ENCODE measurements at places on chromosomes 1 and 21. TPM values are rescaled to one million over a fixed set of nuclear protein-coding genes. Genes with fewer than 3 reads are reported as not detected.
A peak's percentile ranks its signal among the peaks of the same experiment; 100 is the strongest.

DNA sequence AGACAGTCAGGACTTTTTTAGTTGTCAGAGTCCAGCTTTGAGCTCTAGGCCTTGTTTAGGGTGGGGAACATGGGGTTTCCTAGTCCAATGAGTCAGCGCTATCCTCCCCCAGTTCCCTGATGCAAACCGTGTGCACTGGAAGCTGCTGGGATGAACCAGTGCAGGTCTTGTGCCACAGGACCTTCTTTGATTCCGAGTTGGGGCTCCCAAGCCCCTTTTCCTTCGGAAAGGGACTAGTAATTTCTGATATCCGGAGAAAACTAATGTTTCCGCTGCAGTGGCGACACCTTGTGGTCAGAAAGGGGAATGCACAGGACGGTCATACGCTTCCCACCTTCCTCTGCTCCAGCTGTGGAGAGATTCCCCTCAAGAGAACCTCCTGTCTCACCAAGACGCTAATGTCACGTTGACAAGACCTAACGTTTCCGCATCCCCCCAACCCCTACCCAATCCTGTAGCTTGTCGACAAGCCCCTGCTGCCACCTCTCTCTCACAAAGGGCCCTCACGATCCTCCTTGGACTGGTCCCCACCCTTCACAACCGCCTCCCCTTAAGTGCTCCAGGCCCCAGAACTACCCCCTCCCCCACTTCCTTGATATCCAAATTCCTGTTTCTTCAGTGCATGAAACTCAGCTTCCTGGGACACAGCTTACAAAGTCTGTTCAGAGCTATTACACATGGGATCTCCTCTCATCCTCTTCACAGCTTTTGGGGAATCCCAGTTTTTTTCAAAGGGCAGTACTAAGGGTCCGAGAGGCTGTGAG lies 30.9 kb downstream of the GPA33 start:
- peaks cover 14% of the 10 kb centered on the region for H3K4me1 ChIP-seq
- DNase-seq = peak; percentile 79
- no peaks in the 10 kb centered on the region for H3K36me3 ChIP-seq

- peaks cover 7% of the 10 kb centered on the region for H3K36me3 ChIP-seq
- H3K4me1 ChIP-seq = peaks cover 5% of the 10 kb centered on the region
- no peak overlapping the region for H3K27ac ChIP-seq
- no peak for DNase-seq
- H3K4me3 ChIP-seq = no peak overlapping the region
These were observed 92.0 kb downstream of the DENND1B start for GRCh38 chr1:197683280-197683679.

GRCh38 chr21:42343556-42343955 lies 7.2 kb downstream of the TFF2 start:
- no peak overlapping the region for H3K4me3 ChIP-seq
- no peaks in the 10 kb centered on the region for H3K27me3 ChIP-seq
- peaks cover 9% of the 10 kb centered on the region for H3K4me1 ChIP-seq
- no peaks in the 10 kb centered on the region for H3K36me3 ChIP-seq
- H3K27ac ChIP-seq = no peak overlapping the region

CA6 gene
- total RNA-seq = 0.18 TPM

TRIM17 gene
- 2.8 TPM for total RNA-seq

Data from activated CD4-positive, alpha-beta memory T cell treated with anti-CD3 and anti-CD28 coated beads, Interleukin-2, amount 10 ng/mL, durations not matched to agents 7 days and 5 days (primary cell).